Stimulated activated CD8-positive, alpha-beta memory T cell treated with anti-CD3 and anti-CD28 coated beads, Interleukin-7, amount 100 ng/mL, for 48 hours (primary cell): ENCODE measurements at places on chromosomes 7 and 10.

DNA sequence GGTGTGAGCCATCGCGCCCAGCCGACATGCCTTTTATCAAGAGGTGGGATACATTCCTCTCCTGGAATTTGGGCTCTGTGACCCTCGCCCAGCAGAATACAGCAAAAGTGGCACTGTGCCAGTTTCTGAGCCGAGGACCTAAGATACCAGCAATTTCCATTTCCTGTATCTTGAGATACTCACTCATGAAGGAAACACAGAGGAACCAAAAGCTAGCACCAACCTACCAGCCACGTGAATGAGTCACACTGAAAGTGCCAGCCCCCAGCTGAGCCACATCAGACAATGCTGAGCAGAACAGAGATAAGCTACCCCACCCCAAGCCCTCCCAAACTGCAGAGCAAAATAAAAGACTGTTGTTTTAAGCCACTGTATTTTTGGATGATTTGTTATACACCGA is 56.3 kb downstream of the CACUL1 start:
- peak; percentile 46 for DNase-seq

- DNase-seq: no peak
Measured at GRCh38 chr7:119026391-119026790, 801.9 kb downstream of the ANKRD7 start.

GRCh38 chr7:64889686-64890162 is 13.3 kb upstream of the ZNF273 start:
- no peak for DNase-seq

DNA sequence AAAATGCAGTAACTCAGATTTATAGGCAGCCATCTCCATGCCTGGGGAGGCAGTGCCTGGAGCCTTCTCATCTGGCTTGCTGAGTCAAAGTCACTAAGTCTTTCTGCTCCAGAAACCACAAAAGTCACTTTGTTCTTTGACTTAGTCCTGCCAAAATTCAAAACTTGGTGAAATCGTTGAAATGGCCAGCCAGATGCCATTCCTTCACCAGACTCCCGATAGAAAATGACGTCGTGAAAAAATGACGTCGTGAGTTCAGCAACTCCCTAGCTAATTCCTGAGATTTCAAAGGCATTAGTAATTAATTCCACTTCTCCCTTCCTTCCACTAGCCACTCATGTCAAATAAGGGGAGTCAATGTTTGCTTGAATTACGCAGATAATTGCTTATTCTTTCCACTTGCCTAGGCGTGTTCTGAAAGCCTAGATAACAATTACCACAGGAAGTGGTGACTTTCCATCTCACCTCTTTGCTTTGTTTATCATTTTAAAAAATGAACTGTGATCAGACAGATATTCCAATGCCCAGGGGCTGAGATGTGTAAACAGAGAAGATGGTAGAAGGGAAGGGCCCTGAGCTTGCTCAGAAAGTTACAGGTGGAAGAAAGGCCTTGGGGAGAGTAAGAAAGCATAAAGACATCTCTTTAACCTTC is 48.5 kb upstream of the OSBPL3 start:
- no peak for DNase-seq

DNA sequence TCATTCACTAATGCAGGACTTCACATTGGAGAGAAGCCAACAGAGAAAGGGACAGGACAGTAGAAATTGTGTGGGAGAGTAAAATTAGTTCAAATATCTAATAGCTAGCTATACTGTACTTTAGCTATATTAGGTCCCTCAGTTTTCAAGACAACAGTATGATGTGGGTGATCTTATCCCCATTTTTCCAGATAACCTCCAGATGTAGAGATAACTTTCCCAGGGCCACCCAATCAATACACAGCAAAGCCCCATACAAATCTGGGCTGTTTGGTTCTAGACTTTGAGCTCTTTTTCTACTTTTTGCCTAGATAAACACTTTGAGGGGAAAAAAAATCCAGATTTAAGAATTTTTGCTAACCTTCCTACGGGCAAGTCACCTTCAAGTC is 482 bp upstream of the CLDN12 start:
- DNase-seq: no peak

DNA sequence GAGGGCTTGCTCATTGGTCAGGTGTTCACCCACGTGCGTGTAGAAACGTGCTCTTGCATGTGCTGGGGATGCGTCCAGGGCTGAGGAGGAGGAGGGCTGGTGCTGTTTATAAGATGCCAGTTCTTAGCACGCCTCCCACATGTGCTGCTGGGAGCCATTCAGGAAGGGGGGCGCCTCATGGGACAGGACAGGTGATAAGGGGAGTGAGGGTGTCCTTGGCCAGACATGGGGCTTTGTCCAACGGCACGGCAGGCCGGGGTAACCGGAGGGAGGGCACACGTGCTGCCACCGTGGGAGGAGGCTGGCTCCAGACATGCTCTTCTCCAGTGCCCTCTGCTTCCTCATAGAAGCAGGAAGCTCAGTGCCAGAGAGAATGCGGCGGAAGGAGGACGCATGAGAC is 150.0 kb downstream of the ZMYND11 start:
- DNase-seq: no peak

DNA sequence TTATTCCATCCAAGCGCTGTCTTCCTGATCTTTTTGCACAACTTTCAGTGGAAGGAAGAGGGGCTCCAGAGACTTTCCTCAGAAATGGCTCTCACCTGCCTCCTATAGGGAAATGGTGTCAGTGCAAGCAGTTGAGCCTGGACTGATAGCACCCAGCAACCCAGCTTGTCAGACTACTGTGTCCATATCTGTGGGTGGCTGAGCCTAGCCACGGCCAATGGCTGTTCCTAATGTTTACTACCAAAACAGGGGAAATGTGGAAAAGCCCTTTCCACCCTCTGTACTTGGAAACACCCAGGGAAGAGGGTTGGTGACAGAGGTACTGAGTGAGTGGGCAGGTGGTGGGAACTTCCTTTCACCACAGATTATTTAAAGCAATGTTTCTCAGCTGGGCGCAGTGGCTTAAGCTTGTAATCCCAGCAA is 4.3 kb upstream of the YKT6 start:
- DNase-seq: no peak

- no peak for DNase-seq
Measured at GRCh38 chr10:476455-476780, 213.1 kb downstream of the DIP2C start.

GRCh38 chr10:93091960-93092359 is 18.3 kb downstream of the CYP26A1 start:
- no peak for DNase-seq

DNA sequence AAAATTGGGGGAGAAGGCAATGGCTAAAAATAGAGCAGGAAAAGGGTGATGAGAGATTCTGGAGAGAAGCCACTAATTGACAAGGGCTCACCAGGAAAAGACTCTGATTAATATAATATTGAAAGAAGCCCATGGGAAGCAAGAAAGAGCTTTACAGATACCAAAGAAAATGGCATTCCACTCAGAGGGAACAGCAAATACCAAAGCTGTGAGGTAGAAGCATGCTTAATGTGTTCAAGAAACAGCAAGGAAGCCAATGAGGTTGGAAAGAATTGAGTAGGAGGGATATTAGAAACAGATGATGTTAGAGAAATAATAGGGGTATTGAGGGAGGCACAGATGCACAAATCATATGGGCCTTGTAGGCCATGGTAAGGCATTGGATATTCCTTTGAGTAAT is 130.1 kb downstream of the MYO3A start:
- no peak for DNase-seq

DNA sequence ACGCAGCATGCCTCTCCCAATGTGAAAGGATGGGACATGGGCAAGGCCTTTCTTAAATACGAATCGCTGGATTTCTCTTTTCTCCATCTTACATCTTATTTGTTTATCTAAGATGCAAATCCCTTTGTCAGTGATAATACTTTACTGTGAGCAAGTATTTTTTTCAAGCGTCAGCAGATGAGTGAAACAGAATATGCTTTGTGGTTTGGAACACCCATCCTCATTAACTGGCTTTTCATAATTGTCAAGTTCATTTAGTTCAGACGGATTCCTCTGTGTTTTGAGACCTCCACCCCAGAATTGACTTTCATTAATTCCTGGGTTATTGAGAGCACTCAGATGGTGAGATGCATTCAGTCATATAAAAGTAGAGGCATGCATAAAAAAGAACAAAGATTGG is 149.8 kb downstream of the NSUN6 start:
- no peak for DNase-seq

GRCh38 chr10:75957314-75958120 is 526.1 kb downstream of the LRMDA start:
- no peak for DNase-seq

DNA sequence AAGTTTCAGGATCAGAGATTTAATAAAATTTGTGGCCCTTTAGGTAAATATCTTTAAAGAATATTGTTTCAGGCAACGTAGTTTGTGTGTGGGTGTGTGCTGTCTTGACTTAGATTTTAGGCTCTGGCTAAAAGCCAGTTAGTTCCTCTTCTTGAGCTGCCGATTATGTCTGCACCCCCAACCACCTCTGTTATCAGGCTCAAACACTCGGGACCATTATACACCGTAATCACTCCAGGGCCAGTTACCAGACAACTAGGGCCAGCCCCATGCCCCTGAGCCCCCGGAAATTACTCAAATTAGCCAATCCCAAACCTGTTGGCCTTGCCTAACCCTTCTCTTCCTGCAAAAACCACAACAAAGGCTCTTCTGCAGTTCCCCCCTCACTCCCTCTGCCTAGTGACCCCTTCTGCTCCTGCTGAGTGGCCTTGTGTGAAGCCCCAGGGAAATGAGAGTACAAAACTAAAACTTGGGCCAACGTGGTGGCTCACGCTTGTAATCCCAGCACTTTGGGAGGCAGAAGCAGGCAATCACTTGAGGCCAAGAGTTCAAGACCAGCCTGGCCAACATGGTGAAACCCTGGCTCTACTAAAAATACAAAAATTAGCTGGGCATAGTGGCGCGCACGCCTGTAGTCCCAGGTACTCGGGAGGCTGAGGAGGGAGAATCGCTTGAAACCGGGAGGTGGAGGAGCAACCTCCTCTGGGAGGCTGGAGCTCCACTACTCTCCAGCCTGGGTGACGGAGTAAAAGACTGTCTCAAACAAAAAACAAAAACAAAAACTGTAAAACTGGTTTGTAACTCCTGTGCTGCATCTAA is 9.2 kb upstream of the HNRNPF start:
- no peak for DNase-seq

- no peak for DNase-seq
Measured at GRCh38 chr7:143199040-143199439, 15.8 kb downstream of the TAS2R39 start.

GRCh38 chr7:122303531-122304318 is 825 bp downstream of the FEZF1 start:
- DNase-seq: no peak

GRCh38 chr10:50552771-50553535 is 70.8 kb downstream of the SGMS1 start:
- no peak for DNase-seq
